DMS 273 treated with DMSO at 0.1 percent for 48 hours (cell line): ENCODE measurements at places on chromosomes 3 and 15.

DNA sequence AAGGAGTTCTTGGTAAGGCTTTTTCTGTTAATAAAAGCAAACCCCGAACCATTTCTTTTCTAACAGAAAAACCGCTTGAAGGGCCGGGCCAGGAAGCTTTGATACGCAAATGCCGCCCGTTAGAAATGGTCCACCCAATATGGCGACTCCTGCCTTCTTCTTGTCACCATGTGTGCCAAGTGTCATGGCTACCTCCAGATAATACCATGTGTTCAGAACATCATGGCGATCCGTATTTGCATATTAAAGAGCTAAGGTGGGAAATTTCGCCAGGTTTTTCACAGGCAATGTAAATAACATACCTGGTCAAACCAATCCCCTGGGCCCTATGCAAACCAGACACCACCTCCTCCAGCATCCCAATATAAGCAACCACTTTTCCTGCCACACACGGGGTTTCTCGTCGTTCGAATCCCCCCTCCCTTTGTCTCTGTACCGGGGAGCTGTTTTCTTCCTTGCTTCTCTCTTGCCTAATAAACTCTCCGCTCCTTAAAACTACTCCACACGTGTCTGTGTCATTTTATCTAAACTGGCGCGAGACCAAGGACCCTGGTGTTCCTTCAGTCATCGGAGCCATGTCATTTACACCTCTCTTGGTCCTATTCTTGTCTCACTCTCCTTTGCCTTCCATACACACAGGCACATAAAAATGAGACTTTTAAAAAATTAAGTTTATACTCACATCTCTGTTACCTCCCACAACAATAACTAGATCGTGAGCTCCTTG, 34.5 kb downstream of the NCEH1 start:
- no peak for DNase-seq

DNA sequence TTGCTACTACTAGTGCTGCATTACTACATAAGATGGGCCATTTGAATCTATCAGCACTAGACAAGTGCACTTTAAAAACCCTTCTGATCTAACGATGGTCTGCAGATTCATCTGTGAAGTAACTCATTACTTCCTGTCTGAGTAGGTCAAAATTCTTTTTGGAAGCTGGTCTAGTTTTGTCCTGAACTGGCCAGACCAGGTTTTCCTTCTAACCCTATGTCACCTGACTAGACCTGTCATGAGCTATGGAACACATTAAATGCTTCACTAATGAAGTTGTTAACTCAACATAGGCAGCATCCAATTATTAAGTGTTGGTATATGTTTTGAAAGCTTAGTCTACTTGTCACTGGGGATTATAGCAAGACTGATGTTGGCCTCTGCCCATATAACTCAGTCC, 10.1 kb upstream of the RBM5 start:
- no peak for DNase-seq

DNA sequence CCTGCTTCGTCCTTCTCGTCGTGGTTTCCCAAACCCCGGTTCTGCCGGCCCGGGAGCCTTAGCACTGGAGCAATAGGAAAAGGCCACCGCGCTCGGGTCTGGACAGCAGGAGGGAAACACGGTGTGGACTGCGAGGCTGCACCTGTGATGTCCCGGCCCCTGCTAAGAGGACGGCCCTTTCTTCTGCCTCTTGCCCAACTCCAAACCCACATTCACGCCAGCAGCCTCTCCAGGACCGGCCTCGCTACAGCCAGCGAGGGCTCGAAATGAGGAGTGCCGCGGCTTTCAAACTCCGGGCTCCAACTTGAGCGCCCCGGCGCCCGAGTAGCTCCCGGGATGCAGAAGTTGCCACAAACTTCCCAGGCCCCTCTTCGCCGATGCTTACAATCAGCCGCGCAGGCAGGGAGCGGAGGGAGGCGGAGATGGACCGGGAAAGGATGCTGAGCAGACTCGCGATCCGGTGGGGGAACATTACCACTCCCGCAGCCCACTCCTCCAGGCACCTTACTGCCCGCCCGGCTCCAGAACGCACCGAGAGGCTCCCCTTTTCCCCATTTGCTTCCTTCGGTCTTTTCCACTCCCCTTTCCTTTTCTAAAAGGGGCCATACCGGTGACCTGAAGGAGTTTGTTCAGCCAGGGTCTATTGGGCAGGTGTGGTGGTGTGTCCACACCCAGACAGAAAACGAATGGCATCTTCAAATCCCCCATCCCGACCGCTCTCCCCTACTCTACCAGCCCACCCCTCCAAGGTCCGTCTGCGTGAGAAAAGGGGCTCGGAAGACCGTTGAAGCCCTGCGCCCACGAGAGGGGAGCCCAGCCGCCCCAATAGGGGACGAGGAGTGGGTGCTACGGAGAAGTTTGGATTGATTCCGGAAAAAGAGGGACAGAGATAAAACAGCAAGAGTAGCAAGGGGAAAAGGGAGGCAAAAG, 18.8 kb upstream of the SATB1 start:
- DNase-seq: no peak

- no peak for DNase-seq
These were observed 8.3 kb downstream of the LSM3 start for GRCh38 chr3:14186854-14187458.

- DNase-seq: no peak
These were observed 401.4 kb downstream of the TBL1XR1 start for GRCh38 chr3:176795891-176796290.

DNA sequence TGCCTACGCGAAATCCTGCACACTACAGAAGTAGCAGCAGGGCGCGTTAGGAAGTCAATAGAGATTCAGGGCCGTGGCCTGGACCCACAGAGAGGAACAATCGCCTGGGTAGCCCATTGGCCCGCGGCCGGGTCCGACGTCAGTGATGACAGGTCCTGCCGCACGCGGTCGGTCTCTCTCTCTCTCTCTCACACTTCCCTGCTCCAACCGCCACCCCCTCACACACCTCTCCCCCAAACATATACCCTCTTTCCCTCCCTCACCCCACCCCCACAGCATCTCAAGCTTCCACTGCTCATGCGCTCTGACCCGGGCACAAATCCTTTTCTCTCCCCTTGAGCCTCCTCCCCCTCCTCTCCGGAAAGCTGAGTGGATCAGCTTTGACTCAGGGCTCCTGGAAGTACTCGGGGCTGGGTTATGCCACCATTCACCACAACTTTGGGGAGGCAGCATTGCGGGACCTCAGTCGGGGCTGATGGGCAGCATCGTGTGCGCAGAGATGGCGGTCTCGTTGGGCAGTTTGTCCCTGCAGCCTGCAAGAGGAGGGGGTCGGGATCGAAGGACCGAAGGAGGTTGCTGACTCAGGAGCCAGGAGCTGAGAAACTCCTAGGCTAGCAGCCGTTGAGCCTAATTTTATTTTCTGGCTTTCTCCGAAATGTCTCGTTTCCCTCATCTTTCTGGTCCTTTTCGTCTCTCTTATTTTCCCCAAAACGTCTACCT, 9.0 kb downstream of the ZIC4 start:
- DNase-seq: no peak

GRCh38 chr15:77493324-77493907, 72.7 kb downstream of the HMG20A start:
- no peak for DNase-seq

DNA sequence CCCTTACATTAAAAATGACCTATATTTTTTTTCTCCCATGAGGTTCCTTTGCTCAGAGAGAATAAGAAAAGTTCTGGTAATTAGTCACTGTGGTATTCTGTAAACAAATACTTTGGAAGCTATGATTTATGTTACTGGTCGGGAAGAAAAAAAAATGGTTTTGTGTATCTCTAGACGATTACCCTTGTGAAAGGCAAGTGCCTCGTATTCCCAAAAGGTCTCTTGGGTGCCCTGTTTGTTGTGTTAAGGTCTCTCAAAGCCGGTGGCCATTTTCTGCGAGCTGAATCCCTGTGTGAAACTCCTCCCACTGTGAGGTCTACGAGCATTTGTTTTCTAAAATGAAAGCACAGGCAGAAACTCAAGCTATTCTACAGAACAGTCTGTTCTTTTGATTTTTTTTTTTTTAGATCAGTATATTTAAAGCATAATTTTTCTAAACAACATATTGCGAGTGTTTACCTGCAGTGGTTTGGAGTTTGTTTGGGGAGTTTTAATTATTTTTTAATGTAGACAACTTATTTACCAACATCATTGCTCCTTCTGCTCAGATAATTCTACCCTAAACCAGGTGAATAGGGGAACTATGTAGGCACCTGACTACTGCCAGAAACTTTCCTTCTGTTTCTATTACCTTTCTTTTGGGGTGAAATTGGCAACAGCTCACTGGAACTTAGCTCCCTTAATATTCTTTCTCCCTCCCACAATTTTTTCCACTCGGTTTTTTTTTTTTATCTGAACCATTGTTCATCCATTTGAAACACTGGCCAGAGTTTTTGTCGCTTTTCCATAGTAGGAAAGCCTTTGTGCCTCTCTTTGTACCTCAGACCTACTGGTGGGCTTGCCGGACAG, 44.0 kb downstream of the ZBTB38 start:
- DNase-seq: no peak

GRCh38 chr3:136714020-136714419, 38.2 kb downstream of the STAG1 start:
- DNase-seq: no peak

DNA sequence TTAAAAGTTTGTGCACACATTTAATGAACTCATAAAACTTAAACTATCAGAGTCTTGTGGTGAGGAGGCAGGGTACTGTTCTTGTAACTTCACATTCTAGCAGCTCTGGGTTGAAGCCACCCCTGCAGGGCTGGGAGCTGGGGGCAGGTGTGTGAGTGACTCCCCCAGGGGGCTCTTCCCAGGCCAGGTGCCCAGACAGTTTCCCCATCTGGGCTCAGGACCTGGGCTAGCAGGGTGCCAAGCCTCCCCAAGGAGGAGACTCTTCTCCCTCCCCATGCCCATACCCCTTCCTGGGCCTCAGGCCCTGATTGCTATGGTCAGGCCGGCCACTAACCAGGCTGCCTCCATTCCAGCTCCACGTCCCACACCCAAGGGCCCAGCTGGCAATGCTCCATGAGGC, 22.0 kb upstream of the CHCHD6 start:
- DNase-seq: no peak

DNA sequence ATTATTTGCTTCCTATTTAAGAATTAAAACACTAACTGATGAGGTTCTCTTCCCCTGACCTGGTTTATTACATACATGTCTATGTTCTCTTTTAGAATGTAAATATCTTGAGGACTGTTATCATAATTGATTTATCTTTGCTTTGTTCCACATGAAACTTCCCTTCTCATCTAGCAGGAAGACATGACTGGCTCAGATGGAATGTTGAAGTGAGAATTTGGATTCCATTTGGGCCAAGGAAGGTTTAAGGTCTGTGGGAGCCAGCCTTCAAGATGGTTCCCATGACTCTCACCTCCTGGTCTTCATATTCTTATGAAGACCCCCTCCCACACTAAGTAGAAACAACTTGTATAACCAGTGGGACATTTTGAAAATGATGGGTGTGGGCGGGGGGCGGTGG, 222.2 kb upstream of the GADL1 start:
- DNase-seq: no peak

DNA sequence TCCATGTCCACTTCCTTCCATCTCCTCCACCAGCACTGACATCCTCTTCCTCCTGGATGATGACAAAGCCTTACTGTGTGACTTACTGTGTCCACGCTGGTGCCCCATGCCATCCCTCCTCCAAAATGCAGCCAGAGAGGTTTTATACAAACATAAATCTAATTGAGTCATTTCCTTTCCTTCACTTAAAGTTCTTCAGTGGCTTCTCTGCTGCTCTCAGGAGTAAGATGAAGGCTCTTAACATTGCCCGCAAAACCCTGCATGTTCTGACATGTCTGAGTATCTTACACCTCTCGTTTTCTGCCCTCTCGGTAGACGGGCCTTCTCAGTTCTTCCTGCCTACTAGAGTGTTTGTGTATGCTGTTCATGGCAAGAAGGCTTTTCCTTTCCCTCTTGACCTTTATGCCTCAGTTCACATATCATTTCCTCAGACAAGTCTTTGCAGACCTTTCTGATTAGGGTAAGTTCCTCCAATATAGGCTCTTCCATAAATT, 175.5 kb downstream of the CFAP20DC start:
- DNase-seq: no peak

DNA sequence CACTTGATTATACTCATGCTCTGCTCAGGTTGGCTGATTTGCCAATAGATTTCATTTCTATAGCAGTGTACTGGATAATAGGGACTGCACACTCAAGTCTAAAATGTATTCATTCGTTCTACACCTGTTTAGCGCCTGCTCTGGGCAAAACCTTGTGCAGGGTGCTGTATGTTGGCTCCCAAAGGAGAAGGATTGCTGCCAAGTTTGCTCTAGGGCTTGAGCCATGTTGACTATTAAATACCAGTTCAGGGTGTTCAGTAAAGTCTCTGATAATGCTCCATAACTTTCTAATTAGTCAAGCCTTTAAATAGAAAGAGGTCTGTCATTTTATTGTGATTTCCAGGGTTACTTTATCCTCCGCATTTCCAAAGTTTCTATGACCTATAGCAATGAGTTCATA, 470.2 kb downstream of the MAGI1 start:
- DNase-seq: no peak

DNA sequence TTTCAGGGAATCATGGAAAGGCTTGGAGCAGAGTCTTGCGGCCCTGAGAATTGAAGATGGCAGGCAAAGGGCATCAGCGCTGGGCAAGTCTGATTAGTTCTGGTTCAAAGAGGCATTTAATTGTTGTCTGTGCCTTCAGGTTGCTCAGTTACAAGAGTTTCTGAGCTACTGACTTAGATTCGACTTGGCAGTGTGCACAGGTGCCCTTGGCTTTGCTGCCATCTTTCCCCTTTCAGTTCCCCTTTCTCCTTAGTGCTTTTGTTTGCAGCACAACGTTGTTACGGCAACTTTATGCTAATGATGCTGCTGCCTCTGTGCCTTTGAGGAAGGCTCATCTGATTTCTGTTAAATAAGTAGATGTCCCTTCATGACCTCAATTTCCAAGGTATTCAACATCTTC, 12.5 kb downstream of the P2RY14 start:
- no peak for DNase-seq

DNA sequence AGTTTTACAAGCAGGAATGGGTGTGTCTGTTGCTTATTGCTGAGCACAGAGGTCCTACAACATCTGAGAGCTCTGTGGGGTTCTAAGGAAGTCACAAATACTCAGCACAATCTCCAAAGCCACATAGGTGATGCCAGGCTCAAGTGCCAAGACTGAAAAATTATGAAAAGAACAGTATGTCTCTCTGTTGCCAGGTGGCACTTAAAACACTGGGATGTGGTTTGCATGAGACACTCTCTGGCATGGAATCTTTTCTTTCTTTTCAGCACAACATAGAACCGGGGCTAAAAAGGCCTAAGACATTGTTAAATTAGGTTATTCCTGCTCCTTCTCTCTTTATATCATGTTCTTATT, 127.3 kb upstream of the PRICKLE2 start:
- DNase-seq: no peak

- DNase-seq: no peak
These were observed 99.9 kb upstream of the TJP1 start for GRCh38 chr15:29922191-29922590.
